ENCODE measurements at places on chromosomes 4 and X.

DNA sequence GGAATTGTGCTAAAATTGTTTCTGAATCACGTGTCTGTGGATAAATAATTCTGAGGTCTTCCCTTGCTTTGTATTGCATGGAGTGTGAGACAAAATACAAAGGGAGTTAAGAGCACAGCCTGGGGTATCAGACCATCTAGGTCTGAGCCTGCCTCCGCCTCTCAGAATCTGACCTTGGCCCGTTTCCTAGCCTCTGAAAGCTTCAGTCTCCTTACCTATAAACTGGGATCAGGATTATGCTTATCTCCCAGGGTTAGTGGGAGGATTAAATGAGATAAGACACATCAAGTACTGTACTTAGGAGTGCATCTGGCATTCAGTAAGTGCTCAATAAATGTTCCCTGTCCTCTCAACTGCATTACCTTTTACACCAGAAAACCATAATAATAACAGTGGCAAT is 140.6 kb upstream of the TENM3 start:
- no peak for DNase-seq

DNA sequence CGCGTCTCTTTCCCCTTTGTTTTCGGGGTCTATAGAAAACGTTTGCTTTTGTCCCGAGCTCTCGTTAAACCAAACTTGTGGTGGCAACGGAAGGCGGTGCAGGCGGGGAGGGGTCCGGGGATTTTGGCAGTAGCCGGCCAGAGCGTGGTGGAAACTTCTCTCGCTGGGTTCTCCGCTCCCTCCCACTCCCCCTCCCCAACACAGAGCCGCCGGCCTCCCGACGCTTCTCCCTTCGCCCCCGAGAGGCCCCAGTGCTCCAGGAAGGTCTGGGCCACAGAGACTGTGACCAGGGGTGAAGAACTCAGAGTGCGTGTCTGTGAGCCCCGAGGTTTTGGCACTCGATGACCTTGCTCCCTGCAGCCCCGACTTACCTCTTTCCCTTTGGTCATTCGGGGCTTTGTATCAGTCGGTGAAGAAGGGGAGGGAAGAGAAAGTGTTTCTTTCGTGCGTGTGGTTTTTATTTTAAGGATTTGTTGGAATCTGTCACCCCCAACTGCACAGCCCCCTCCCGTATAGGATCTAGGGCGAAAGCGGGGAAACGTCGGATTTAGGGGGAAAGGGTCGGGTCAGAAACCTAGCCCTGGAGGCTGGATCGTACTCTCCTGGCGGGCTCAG is 9.0 kb upstream of the BCOR start:
- DNase-seq, result no peak

DNA sequence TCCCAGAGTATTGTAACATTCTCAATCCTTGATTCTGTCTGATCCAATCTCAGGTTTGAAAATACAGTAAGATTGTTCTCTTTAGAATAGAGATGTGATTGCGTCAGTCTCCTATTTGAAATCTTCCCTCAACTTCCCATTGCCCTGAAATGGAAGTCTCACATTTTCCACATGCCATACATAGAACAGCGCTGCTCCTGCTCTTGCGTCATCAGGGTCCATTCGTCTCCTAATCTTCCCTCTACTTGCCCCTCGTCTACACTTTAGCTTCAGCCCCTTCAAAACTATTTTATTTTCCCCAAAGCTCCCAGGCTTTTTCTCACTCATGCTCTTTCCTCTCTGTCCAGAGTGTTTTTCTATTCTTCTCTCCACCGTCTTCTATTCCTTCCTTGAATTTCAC is 301.7 kb upstream of the MAGEB2 start:
- no peak for DNase-seq

DNA sequence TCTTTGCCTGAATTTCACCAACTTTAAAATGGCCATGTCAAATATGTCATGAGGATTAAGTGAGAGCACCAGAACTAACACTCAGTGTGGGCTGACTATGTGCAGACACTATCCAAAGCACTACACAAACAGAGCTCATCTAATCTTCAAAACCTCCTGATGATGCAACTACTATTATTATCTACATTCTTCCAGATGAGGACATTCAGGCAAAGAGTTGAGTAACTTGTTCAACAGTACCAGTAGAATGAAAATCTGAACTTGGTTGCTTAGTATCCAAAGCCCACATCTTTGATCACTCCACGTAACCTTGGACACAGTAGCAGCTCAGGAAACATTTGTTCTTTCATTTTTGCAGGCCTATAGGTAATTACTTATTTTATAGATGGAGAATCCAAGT is 90.1 kb downstream of the ATP8A1 start:
- DNase-seq, result no peak

DNA sequence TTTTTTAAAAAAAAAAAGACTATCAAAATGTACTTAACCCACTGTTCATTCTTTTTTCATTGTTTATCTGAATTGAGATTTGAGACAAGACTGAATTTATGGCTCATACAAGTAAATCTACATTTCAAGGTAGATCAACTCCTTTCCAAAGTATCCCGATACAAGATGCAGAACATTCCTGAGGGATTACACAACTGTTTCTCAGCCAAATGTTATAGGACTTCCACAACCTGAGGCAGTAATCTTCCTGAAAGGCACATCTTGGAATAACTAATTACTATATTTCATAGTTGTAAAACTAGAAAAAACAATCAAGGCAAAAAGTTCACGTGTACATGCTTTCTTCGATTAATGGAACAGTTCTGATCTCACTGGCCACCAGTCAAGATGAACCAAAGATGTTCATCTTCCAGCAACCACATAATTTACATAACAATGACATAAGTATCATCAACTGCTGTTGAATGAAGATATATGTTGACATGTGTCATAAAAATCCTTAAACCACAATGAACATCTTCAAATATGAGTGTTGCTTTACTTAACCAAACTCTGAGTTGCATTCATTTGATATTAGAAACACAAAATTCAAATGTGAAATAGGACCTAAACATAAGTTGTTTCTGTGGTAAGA is 225.2 kb upstream of the DKK2 start:
- DNase-seq, result no peak

GRCh38 chr4:147530134-147530533 is 49.2 kb downstream of the EDNRA start:
- DNase-seq, result no peak

DNA sequence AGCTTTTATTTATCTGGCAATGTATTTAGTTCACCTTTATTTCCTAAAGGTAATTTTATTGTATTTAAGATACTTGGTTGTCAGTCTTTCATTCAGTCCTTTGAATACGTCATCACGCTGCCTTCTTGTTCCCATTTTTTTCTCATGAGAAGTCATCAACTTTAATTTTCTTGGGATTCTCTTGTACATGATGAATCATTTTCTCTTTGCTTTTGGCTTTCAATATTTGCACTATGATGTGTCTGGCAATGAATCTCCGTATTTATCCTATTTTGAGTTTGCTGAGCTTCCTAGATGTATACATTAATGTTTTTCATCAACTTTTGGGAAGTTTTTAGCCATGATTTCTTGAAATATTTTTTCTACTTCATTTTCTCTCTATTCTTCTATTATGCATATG is 28.4 kb downstream of the CLDN2 start:
- no peak for DNase-seq

- DNase-seq, result no peak
These were observed 2.0 kb upstream of the THAP9 start for GRCh38 chr4:82898322-82899243.

- no peak for DNase-seq
These were observed 31.3 kb downstream of the MID1 start for GRCh38 chrX:10589098-10589497.

- no peak for DNase-seq
These were observed 34.0 kb downstream of the HSD17B11 start for GRCh38 chr4:87356832-87357526.

GRCh38 chr4:54971474-54971950 is 153.9 kb downstream of the KDR start:
- DNase-seq, result no peak

- no peak for DNase-seq
These were observed 140.3 kb upstream of the PAK3 start for GRCh38 chrX:110955706-110956105.

- no peak for DNase-seq
These were observed 40.1 kb downstream of the WFS1 start for GRCh38 chr4:6309777-6310176.

- no peak for DNase-seq
These were observed 3.1 kb upstream of the CSN3 start for GRCh38 chr4:70239131-70239883.

- no peak for DNase-seq
These were observed 89.2 kb downstream of the NHS start for GRCh38 chrX:17464194-17464593.

DNA sequence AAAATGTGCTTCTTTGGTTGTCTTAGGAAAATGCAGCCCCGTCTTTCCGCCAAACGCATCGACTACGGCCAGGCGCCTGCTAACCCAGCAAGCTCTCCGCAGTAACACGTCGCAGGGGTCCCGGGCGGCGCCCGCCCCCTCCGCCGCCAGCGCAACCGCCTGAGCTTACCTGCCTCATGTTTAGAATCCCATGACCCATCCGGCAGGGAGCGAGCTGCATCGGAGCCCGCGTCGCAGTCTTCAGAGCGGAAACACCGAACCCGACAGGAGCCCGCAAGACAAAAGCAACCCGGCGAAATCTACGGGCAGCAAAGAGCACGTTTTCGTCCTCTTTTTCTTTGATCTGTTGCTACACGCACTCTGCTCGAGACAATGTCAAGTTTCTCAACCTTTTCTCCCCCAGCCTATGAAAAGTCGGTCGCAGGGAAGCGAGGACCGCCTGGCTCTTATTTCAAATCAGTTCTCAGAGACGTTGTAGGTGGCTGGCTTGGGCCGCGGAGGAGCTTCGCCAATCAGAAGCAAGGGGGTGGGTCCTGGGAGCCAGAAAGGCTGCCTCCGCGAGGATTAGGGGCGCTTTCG is at the start of gene MID1:
Gene MID1, minus strand, starts transcription at position 465 of the 579 bp plus-strand sequence. CDS start 53,038 bp downstream, outside the sequence.
- no peak for DNase-seq

- no peak for DNase-seq
These were observed 76.7 kb downstream of the MAOB start for GRCh38 chrX:43805579-43805978.

DNA sequence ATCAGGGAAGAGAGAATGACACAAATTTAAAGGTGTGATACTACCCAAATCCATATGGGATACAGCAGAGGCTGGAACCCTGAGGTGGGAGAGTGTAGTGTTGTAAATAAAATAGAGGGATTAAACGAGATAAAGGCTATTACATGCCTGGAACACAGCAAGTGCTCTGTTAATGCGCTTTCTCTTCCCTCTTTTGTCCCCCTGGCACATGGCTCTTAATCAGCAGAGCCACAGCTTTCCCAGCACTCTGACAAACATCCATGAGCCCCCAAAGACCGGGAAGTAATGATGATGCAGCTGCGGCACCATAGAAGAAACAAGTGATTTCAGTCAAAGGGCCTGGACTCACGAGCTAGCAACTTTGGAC is 85.9 kb downstream of the RASL11B start:
- no peak for DNase-seq

GRCh38 chrX:13469963-13470684 is 99.3 kb upstream of the EGFL6 start:
- no peak for DNase-seq

- DNase-seq, result no peak
These were observed 35.1 kb downstream of the TEC start for GRCh38 chr4:48234575-48234974.

- DNase-seq, result no peak
These were observed 265.0 kb upstream of the RPS6KA3 start for GRCh38 chrX:20531667-20532066.

GRCh38 chr4:147785129-147785528 is 53.2 kb downstream of the ARHGAP10 start:
- no peak for DNase-seq

- no peak for DNase-seq
These were observed 53.9 kb upstream of the TENM3 start for GRCh38 chr4:182189103-182189878.

GRCh38 chrX:5695971-5696370 is 532.7 kb downstream of the NLGN4X start:
- DNase-seq, result no peak

DNA sequence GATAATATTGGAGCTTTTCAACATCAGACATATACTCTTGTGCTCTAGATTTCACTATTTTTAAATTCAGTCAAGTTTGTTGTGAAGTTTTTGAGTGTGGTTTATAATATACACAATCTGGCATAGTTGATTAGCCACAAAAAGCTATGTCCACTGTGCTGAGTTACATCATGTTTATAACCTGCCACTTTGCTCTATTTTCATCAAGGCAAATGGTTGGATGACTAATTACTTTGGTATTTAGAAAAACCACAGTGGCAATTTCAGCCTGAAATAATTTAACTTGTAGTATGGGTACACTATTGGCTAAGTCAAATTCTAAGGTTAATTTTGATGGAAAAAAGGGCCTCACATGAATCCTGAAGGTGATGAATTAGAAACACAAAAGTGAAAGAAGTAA is 262.6 kb downstream of the C4orf33 start:
- no peak for DNase-seq

DNA sequence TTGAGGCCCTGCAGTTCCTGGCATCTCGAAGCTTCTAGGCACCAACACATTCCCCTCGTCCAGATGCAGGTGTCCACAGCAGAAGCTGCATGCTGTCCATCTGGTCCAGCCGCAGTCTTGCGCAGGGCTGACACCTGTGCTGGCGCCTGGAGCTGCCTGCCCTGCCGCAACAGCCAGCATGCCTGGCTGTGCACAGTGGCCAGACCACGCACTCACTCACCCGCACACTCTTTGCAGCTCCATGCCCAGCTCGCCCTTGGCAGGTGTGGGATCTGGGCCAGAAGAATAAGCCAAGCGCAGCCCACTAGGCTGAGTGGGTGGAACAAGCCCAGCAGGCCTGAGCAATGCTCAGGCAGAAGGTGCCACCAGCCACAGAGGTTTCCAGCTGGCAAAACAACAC is 125.6 kb downstream of the PARM1 start:
- DNase-seq, result no peak

- DNase-seq, result no peak
These were observed 63.5 kb upstream of the EMCN start for GRCh38 chr4:100581337-100581736.

GRCh38 chr4:55326629-55327028 is 19.4 kb upstream of the SRD5A3 start:
- no peak for DNase-seq

DNA sequence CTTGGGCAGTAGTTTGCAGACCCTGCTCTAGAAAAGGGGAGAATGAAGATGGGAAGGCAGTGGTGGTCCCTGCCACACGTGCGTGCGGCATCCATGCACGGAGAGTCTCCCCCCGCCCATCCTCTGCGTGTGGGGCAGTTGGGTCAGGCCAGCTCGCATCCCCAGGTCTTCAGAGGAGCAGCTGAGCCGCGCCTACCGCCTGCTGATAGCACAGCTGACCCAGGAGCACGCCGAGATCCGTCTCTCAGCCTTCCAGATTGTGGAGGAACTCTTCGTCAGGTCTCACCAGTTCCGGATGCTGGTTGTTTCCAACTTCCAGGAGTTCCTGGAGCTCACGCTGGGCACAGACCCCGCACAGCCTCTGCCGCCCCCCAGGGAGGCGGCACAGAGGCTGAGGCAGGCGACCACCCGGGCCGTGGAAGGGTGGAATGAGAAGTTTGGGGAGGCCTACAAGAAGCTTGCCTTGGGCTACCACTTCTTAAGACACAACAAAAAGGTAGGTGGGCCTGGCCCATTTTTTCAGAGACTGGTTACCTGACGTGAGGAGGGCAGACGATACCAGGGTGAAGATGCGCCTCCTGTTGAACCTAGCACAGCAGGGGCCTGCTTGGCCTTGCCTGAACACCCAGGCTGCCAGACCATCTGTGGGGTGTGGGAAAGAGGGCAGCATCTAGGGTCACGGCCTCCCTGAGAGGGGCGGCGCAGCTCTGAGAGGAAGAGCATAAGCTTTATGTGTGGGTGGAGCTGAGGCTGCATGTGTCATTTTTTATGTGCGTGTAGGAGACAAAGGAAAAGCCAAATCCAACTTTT is 2.6 kb downstream of the UVSSA start:
- DNase-seq, result no peak

- DNase-seq, result no peak
These were observed 14.0 kb upstream of the SHROOM4 start for GRCh38 chrX:50827996-50828395.

All from stimulated activated CD4-positive, alpha-beta T cell treated with anti-CD3 and anti-CD28 coated beads, Interleukin-1b, Interleukin-23, amount 100 ng/mL, for 48 hours (primary cell).